ENCODE measurements at places on chromosomes 7 and 10.
A peak's percentile ranks its signal among the peaks of the same experiment; 100 is the strongest.

DNA sequence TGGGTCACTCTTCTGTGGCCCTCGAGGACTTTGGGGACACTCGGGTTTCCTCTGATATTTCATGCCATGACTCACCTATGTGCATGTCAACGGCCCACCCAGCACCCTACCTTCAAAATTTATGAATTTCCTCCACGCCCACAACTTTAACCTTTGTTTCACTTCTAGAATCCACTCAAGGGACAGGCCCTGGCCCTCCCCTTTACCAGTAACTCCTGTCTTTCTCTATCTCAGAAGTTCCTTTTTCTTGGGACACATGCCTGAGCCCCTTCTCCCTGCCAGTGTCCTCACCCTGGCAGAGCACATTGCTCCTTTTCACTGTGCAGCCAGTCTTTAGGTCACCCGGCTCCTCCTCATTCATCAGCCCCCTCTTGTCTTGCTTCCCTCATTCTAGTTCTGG lies 282.5 kb upstream of the KLF6 start:
- no peak for DNase-seq

- no peak for DNase-seq
Measured at GRCh38 chr7:99737726-99738125, 2.7 kb upstream of the CYP3A7 start.

DNA sequence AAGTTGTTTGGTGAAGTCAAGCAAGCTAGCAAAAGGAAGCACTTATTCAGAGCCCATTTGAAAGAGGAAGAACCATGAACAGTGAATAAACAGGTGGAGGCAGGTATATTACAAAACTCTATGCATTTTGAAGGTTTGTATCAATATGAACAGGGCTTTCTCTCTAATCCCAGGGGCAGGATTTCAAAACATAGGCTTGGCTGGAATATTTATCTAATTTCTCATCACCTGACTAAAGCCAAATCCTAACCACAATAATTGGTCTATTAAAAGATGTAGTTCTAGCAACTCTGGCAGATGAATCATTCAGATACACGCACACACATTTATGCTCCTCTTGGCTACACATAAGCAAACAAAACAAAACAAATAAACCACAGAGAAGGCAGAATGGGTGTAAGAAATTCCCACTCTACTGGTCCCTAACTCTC lies 554.4 kb downstream of the INHBA start:
- peak; percentile 5 for DNase-seq

- no peak for DNase-seq
Measured at GRCh38 chr7:35728412-35729060, 33.6 kb upstream of the HERPUD2 start.

DNA sequence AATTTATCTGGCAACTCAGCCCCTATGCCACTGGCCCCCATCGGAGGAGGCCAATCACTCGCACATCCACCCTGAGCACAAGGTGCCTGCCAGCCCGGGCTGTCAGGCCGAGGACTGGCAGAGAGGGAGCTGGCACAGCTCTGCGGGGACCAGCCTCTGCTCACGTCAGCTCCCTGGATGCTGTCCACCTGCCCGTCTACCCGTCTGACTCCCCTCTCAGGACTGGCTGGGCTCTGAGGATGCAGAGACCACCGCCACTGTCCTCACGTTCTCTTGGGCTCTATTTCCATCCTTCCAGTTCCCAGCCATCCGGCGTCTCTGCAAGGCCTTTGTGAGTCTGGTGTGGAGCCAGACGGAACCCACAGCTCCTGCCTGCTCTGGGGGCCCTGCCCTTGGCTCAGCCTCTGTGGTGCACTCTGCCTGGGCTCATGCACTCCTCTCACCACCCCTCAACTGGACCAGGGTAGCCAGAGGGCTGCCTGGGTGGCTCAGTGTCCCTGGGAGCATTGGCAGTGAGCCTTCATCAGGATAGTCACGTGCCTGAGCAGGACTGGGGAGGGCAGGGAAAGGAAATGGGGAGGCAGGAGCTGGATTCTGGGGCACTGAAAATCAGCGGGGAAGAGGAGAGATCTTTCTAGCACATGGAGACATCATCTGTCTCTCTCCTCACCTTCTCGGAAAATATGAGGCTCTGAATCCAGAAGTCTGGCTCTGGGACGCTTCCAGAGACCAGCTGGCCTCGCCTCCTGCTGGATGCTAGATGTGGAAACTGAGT lies 38.0 kb upstream of the PCBD1 start:
- no peak for DNase-seq

GRCh38 chr7:68682910-68683309 lies 915.4 kb upstream of the AUTS2 start:
- DNase-seq: peak; percentile 60

DNA sequence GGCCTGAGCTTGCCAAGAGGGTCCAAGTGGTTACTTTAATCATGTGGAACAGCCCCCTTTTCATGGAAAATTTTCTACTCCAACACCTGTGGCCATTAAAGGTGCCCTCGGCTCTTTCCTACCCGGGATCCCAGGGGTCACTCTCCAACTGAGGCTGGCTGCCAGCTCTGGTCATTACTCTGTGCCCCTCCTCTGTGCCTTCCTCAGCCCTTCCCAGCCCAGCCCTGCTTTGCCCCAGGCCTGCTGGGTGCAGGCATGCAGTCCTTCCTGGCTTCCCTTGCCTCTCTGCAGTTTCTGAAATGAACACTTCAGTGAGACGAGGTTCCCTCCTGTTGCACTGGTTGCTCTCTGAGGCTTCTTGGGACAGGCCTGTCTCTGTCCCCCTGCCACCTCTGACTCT lies 951.1 kb upstream of the ZNF722 start:
- no peak for DNase-seq

DNA sequence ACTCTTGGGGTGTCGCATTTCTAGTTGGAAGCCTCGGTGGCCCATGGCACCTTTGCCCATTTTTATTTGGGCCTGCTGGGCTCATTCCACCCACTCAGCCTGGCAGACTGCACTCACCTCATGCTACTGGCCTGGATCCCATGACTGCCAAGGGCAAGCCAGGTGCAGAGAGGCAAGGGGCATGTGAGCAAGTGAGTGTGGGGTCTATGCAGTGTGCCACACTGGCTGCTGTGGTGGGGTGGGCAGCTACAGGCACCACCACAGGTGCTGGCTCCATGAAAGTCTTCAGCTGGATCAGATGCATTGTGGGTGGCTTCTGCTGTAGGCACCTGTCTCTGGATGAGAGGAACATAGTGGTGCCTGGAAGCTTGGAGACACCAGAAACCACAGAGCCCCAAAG lies 220.8 kb downstream of the POLR1F start:
- DNase-seq: no peak

- DNase-seq: no peak
Measured at GRCh38 chr10:44619521-44619920, 234.6 kb upstream of the CXCL12 start.

- DNase-seq: no peak
Measured at GRCh38 chr7:741850-742249, 14.8 kb upstream of the PRKAR1B start.

GRCh38 chr7:49174396-49174795 lies 250.0 kb downstream of the CDC14C start:
- no peak for DNase-seq

DNA sequence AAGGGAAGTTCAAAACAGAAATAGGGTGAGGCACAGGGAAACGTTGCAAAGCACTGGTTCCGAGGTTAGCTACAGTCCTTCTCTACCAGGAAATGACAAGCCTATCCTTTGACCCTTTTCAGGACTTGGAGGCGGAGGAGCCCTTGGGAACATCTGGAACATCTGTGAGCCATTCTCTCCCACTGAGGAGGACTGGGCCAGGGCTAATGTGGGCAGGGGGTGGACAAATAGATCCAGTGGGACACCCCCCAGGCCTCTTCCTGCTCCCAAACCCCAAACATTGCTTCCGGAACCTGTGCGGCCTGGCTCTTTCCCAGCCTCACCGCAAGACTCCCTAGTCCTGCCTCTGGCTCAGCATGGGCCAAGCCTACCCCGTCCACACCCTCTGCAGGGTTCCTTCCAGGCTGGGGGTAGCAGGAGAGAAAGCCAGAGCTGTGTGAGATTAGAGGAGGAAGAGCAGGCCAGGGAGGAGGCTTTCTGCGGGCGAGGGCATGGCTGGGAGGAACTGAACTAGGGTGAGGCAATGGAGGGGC lies 36.5 kb downstream of the GHRHR start:
- no peak for DNase-seq

DNA sequence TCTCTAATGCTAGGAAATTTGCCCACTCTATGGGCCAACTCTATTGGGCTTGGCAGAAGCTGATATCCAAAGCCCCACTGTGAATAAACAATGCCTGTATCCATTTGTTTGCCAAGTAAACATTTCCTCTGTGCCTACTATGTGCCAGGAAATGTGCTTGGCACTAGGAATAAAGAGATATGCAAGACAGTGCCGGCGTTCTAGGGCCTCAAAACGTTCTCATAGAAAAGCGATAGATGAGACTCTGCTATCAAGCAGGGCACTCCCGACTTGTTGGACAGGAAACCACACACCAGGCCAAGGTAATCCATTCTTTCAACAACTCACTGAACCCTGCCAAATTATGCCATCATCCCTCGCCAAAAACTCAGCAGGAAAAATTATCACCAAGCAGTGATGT lies 196.7 kb downstream of the IPMK start:
- DNase-seq: no peak

DNA sequence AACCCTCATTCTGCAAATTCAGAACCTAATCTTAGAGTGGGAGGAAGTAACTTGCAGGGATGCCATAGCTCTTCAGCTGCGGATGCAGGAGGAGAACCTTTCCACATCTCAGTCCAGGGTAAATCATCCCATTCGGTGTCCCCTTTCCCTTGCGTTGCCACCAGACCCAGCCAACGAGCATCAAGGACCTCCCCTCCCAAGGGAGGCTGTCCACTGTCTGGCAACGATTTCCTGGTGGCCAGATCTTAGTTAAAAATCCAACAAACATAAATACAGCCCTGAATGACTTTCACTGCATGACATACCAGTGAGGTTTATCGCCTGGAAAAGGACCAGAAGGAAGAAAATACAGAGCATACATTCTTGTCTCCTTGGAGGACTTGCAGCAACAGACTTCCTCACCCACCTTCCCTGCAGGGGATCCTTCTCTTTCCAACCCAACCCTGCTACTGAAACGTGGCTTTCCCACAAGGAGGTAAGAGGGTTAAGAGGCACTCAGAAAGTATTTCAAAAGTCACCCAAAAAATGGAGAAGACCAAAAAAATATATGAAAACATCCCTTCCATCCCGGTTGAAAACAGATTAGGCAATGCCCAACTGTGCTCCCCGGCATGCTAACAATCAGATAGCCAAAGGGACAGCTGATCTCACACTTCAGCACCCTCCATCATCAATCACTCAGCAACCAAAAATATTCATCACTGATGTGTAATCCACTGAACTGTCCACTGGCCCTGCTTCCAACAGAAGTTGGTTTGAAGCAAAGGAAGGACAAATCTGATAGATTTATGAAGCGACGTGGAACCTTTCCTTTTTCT lies 206.6 kb downstream of the TNS3 start:
- DNase-seq: no peak
